ENCODE measurements at places on chromosomes 3 and 15.

- DNase-seq = peak; percentile 58
Observed at GRCh38 chr15:29092376-29093064, 177.1 kb downstream of the NSMCE3 start.

GRCh38 chr3:108527817-108528216 is 17.4 kb upstream of the MYH15 start:
- DNase-seq = no peak

DNA sequence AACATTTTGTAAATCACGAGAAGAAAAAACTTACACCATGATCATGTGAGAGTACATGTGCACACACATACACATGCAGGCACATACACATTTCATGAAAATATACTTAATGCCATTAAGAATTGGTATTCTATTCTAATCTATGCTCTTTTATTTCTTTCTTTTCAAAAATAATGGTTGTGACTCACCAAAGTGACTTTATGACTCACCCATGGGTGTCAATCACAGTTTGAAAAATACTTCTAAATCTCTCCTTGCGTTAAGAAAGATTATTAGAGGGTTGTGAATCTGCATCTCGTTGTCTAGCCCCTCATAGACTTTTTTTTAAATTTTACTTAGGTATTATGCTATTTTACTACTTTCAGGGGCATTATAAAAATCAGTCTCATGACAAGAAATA is 254.2 kb downstream of the TUSC7 start:
- no peak for DNase-seq

GRCh38 chr15:58224068-58224467 is 85.9 kb downstream of the AQP9 start:
- DNase-seq = no peak

DNA sequence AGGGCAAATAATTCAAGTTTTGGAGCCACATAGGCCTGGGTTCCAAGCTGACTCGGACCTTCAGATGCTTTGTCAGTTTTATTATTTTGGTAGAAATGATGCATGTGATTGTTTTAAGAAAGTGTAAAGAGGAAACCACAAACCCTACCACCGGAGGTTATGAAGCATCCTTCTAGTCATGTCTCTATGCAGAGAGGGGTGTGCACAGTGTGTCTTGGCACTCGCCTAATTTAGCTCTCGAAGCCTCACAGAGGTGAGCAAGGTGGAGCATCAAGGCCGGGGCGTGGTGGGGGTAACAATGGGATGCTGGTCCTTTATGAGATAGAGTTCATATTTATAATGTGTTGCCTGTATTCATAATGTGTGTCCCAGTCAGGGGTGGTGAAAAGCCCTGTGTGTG is 63.7 kb upstream of the SMAD6 start:
- DNase-seq = no peak

- DNase-seq = no peak
Observed at GRCh38 chr15:46344115-46344724, 709.4 kb downstream of the SQOR start.

DNA sequence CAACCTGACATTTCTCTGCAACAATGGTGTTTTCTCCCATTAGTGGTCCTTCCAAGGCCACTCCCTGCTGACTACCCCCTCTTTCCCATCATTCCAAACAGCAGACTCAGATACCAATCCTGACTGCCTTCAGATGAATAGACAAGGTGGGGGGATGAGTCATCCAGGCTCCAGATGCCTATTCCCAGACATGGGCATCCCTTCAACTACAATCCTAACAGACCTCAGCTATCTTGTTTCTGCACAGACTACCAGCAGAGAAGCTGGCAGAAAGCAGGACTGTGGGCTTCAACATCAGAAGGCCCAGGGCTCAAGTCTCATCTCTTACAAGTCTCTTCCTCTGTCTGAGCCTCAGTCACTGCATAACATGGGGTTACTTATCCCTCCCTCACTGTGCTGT is 2.2 kb downstream of the RBP1 start:
- DNase-seq = no peak

DNA sequence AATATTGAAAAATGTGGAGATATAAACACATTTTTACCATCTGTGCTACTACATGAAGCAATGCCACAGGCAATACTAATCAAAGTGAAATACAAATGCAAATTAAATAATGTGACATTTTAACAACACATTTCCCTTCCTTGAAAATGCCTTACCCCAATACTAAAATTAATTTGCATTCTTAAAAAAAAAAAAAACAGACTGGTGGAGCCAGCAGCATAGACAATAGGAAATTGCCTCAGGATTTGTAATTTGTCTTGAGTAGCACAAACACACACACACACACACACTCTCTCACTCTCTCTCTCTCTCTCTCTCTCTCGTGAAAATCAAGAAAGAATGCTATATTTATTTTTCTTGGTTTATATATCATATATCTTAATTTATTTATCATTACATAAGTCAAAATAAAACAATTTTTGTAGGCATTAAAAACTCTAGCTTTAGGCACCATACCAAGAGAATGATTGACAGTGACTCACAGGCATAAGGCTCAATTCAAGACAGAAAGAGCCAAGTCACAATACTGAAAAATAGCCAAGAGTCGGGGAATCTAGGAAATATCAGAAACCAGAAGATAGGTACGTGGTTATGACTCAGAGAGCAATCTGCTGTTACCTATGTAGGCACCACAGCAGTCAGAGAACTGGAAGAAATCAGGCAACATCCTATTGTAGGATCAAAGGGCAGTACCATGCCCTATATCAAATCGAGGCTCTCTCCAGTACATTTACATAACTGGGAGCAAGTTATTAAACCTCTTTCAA is 23.0 kb downstream of the SUCNR1 start:
- DNase-seq = no peak

DNA sequence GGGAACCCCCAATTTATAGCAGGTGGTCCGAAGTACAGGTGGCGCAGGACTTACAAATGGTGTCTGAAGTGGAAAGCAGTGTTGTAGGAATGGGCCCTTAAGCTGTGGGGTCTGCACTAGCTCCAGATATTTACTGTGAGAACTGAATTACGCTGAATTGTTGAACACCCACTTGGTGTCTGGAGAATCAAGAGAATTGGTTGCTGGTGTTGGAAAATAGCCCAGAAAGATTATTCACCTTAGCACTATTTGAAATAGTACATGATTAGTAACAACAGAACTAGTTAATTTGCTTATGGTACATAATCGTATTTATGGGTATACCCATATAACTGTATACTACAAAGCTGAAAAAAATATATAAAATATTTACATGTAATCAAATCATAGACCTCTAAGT is 64.8 kb downstream of the ADAM10 start:
- no peak for DNase-seq

- no peak for DNase-seq
Observed at GRCh38 chr3:11736136-11736833, 92.6 kb upstream of the VGLL4 start.

GRCh38 chr15:65626856-65627255 is 5.1 kb downstream of the SLC24A1 start:
- no peak for DNase-seq

DNA sequence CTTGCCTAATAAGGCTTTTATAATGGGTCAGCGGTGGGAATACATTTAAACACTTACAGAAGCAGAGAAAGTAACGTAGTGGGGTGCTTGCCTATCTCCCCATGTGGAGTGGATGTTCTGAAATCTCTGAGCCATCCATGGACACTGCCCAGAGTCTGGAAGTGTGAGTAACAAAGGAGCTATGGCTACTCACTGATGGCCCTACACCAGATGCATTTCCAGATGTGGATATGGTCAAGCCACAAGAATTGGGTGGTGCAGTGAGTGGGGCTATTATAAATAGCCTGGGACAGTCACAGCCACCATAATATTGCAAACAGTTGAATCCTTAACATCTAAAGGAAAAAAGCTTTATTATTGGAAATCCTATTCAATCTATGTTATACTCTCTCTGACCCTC is 96.6 kb downstream of the CGNL1 start:
- no peak for DNase-seq

DNA sequence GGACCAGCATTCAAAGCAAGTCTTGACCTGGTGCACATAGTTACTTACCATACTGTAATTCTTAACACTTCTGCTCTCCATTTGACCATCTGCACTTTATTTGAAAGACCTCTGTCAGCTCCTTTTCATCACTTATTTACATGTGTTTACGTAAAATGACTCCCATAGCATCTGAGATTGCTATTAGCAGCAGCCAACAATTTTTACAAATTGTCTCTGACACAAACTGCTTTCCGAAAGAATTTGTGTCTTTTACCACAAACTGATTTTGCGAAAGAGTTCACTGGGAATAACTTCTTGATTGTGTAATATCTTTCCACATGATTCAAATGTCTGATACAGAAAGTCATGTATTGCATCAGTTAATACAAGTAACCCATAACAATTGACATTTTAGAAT is 144.1 kb upstream of the PEX5L start:
- no peak for DNase-seq

GRCh38 chr15:69734699-69735098 is 282.1 kb downstream of the RPLP1 start:
- DNase-seq = no peak

DNA sequence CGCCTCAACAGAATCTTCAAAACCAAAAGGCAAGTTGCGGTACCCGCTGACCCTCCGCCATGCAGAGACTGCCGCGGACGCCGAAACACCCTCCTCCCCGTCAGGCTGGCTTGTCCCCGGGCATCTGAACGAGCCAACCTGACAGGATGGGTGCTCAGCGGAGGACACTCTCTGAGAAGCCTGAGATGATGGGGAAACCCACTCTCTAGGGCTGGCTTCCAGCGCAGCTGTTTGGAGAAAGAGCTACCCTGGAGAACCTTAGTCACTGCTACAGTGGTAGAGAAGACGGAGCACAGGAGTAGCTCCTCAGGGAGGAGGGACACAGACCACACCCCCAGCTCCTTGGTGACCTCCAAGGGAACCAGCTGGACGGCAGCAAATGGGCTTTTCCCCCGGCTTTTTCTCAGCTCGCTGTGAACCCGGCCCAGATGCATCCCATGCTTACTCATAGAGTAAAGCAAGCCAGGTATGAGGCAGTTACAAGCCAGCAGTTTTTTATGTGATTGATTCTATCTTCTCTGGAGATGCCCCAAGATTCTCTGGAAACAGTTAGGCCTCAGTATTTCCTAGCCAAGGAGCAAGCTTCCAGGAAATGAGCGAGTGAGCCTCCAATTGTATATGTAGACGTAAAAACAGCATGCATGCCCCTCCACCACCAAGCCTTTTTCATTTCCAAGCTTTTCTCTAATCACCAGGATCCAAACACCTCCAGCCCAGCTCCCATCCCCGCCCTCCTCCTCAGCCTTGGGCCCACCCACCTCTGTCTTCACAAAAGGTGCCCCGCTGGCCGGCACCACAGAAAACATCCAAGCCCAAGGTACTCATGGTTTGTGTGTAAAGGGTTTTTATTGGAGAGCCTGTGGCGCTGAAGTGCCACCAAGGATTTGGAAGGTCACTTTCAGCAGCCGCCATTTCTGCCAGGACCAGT is 38.7 kb downstream of the FAM174B start:
- no peak for DNase-seq

DNA sequence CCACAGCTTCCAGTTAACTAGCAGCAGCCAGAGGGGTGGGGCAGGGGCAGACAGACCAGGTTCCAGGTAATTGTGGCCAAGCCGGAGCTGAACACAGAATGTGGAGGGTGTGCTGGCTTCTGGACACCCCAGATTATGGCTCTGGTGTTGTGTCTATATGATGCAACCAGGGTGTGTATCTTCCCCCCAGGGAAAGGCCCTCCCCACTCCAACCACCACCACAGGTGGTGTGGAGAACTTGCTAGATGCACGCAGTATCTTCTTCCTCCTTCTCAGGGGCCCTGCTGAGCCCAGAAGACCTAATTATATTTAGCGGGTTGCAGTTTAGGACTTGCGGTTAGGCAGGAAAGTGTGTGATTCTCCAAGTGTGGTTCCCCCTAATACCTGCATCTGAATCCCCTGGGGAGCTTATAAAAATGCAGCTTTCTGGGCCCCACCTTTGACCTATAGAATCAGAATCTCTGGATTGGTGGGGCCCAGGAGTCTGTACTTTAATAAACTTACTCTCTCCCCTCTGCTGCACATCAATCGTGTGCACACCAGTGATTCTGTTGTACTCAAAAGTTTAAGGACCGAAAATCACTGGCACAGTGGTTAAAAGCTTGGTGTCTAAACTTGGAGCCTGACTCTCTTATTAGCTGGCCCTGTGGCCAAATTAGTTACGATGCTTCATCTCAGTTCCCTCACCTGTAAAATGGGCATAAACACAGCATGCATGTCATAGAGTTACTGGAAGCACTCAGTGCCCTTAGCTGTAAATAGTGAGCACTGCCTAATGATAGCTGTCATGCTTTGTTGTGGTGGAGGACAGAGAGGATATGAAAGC is 379.1 kb upstream of the PROK2 start:
- no peak for DNase-seq

GRCh38 chr15:45669422-45669821 is 34.6 kb downstream of the SQOR start:
- no peak for DNase-seq

DNA sequence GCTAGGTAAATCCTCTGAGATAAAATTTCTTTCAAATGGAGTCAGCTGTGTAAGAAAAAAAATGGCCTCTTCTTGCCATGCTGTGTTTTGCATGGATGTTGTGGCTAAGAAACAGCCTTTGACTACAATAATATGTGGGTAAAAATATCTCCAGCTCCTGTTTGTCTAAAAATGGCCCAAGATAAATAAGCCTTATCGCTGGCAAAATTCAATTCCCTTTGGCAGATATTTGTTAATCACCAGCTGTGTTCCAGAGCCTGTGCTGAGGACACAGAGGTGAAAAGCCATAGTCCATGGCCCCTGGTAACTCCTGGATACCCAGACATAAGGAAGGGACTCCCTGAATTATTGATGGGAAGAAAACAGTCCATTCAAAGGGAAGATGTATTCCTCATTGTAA is 15.3 kb upstream of the RAMAC start:
- no peak for DNase-seq

- no peak for DNase-seq
Observed at GRCh38 chr15:72873379-72874233, 90.0 kb upstream of the ADPGK start.
